ENCODE measurements at places on chromosomes 2 and 18.

- peaks cover 39% of the 10 kb centered on the region for H3K36me3 ChIP-seq
- H3K4me3 ChIP-seq: no peak overlapping the region
- DNase-seq: no peak
- H3K27me3 ChIP-seq: no peaks in the 10 kb centered on the region
- H3K27ac ChIP-seq: no peak overlapping the region
These were observed 39.5 kb upstream of the SCLY start for GRCh38 chr2:238021327-238021726.

DNA sequence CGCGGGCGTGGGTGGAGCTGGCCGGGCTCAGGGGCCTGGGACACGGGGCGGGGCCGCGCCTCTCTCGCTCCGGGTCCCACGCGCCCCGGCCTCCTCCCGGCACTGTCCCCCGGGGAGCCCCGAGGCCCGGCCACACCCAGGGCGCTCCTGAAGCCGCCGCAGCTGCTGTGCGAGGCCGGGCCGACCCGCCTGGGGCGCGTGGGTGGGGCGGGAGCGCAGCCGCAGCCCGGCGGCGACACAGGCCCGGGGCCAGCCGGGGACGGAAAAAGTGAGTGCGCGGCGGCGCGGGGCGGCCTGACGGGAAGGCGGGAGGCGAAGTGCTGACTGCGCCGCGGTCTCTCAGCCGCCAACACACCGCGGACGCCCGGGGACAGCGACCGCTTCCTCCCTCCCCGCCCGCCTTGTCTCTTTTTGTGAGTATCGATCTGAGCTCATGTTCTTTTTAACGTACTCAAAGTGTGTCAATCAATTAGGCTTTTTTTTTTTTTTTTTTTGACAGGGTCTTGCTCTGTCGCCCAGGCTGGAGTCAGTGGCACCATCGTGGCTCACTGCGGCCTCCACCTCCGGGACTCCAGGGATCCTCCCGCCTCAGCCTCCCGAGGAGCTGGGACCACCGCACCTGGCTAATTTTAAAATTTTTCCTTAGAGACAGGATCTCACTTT lies 14.5 kb downstream of the PDCD1 start:
- no peaks in the 10 kb centered on the region for H3K36me3 ChIP-seq
- H3K4me3 ChIP-seq: peak overlapping the region; percentile 66
- peak; percentile 83 for DNase-seq
- peaks cover 14% of the 10 kb centered on the region for H3K27me3 ChIP-seq

GRCh38 chr2:62404913-62405312 lies 101.1 kb downstream of the TMEM17 start:
- DNase-seq: no peak
- no peaks in the 10 kb centered on the region for H3K27me3 ChIP-seq
- H3K36me3 ChIP-seq: peaks cover 3% of the 10 kb centered on the region
- H3K4me3 ChIP-seq: no peak overlapping the region
- peaks cover 1% of the 10 kb centered on the region for H3K4me1 ChIP-seq

GRCh38 chr18:55996717-55997116 lies 408.7 kb upstream of the TCF4 start:
- no peaks in the 10 kb centered on the region for H3K36me3 ChIP-seq
- no peaks in the 10 kb centered on the region for H3K27me3 ChIP-seq
- DNase-seq: no peak
- H3K27ac ChIP-seq: no peak overlapping the region

GRCh38 chr18:79516441-79516931 lies 120.8 kb downstream of the NFATC1 start:
- H3K27ac ChIP-seq: peak overlapping the region; percentile 89
- peaks cover 12% of the 10 kb centered on the region for H3K36me3 ChIP-seq
- peaks cover 48% of the 10 kb centered on the region for H3K4me1 ChIP-seq
- peak overlapping the region; percentile 45 for H3K4me3 ChIP-seq

GRCh38 chr2:219698748-219699439 lies 71.5 kb downstream of the SLC4A3 start:
- H3K36me3 ChIP-seq: no peaks in the 10 kb centered on the region
- H3K4me1 ChIP-seq: no peaks in the 10 kb centered on the region
- H3K27ac ChIP-seq: no peak overlapping the region

- H3K27me3 ChIP-seq: no peaks in the 10 kb centered on the region
- no peak overlapping the region for H3K4me3 ChIP-seq
These were observed 1.0 kb upstream of the PPP4R3B start for GRCh38 chr2:55618275-55619055.

- no peak for DNase-seq
- H3K27ac ChIP-seq: no peak overlapping the region
- H3K4me3 ChIP-seq: no peak overlapping the region
These were observed 51.4 kb downstream of the TRAPPC12 start for GRCh38 chr2:3430740-3431490.

DNA sequence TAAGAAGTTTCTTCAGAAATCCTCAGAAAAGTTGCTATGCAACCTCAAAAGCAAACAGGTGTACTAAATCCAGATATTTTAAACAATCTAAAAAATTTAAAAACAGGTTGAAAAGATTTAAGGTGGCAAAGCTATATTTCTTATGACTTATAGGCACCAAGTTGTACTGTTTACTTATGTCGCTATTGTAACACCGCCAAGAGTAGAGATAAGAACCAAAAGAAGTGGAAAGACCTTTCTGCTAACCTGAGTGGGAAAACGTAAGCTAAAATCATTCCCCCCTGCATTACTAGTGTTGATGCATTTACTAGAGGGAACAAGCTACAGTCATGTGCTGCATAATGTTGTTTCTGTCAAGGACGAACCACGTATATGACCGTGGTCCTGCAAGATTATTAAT lies 83.1 kb downstream of the TRIP12 start:
- no peaks in the 10 kb centered on the region for H3K27me3 ChIP-seq
- no peak overlapping the region for H3K27ac ChIP-seq
- DNase-seq: no peak
- peaks cover 38% of the 10 kb centered on the region for H3K36me3 ChIP-seq

- no peaks in the 10 kb centered on the region for H3K27me3 ChIP-seq
- DNase-seq: no peak
- no peaks in the 10 kb centered on the region for H3K36me3 ChIP-seq
- H3K4me3 ChIP-seq: no peak overlapping the region
- H3K27ac ChIP-seq: no peak overlapping the region
These were observed 194.9 kb upstream of the KYNU start for GRCh38 chr2:142682528-142682927.

DNA sequence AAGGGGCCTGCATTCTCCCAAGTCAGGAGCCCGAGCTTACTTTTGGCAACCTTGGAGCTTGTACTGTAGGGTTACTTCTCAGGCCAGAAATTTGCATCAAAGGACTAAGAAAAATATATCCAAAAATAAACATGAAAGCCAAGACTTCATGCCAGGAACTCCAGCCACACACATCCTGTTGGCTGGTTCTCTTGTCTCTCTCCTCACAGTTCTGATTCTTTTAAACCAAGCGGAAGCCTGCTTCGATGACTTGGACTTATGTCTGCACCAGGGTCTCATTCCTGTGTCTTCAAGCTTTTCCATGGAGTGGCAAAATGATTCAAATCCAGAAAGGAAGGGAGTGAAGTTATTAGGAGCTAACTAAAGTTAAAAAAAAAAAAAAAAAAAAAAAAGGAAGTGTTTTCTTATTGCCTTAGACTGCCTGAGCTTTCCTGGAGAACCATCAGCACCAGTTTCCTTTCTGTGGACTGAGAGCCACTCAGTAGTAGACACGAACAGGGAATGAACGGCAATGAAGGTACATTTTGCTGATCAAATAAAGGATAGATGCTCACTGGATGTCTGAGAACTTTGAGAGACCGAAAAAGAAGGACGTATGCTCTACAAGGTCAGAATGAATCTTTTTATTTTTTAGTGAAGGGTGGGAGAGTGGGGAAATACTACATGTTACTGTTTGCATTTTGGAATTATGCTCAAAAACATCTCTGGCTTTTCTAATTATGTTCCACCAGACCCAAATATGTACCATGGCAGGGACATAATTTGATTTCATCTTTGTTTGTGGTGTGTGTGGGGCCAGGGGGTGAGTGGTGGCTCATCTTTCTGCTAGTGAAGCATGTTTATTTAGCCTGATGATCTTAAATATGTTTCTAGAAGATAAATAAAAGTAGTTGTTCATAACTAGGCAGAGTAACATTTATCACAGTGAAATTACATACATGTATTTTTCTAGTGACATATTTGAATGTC lies 86.0 kb downstream of the RAPGEF4 start:
- DNase-seq: no peak
- H3K4me1 ChIP-seq: no peaks in the 10 kb centered on the region
- H3K36me3 ChIP-seq: no peaks in the 10 kb centered on the region
- H3K27me3 ChIP-seq: peaks cover 8% of the 10 kb centered on the region
- no peak overlapping the region for H3K4me3 ChIP-seq

DNA sequence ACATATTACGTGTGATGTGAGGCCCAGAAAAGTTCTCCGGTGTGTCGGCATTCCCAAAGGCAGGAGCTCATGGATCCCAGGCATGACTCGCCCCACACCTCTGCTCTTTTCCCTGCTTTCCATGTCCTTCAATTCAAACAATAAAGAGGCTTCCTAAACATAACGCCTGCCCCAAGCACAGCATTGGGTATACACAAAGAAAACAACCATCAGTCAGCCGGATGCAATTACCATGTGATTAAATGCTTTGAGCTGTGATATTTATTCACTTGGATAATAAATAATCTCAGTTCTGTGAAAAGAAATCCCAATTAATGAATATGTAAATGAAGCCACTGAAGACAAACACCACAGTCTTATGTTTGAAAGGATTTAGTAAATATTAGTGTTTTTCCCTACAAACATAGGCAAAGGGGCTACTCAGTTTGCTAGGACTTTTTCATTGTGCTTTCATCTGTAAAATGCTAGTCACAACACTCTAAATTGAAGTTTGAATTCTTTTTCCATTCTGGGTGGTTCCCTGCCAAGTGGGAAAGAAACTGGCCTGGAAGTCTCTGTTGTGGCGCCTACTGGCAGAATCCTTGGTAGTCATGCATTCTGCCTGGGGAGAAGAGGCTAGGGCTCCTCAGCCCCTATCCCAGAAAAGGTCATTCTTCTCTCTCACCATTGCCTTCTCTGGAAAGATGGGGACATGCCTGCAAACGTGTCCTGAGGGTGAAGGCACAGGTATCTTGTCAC lies 144.7 kb downstream of the COL6A3 start:
- no peak overlapping the region for H3K27ac ChIP-seq
- H3K36me3 ChIP-seq: no peaks in the 10 kb centered on the region
- no peaks in the 10 kb centered on the region for H3K4me1 ChIP-seq
- no peak overlapping the region for H3K4me3 ChIP-seq

GRCh38 chr2:112723547-112723940 lies 2.7 kb downstream of the NT5DC4 start:
- no peak overlapping the region for H3K4me3 ChIP-seq
- no peaks in the 10 kb centered on the region for H3K36me3 ChIP-seq
- H3K27ac ChIP-seq: no peak overlapping the region

DNA sequence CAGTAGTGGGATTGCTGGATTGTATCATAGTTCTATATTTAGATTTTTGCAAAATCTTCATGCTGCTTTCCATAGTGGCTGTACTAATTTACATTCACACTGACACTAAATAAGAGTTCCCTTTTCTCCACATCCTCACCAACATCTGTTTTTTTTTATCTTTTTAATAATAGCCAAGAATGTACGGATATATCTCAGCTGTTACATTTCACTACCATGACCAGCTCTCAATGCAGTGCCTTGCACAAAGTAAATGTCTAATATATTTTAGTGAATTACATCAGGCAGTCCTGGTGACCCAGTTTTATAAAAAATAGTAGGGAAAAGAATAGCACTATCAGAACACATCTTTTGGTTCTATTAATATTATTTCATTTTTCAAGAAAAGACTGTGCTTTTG lies 161.8 kb downstream of the LNPK start:
- DNase-seq: no peak
- H3K4me3 ChIP-seq: no peak overlapping the region
- no peak overlapping the region for H3K27ac ChIP-seq
- H3K27me3 ChIP-seq: peaks cover 9% of the 10 kb centered on the region

DNA sequence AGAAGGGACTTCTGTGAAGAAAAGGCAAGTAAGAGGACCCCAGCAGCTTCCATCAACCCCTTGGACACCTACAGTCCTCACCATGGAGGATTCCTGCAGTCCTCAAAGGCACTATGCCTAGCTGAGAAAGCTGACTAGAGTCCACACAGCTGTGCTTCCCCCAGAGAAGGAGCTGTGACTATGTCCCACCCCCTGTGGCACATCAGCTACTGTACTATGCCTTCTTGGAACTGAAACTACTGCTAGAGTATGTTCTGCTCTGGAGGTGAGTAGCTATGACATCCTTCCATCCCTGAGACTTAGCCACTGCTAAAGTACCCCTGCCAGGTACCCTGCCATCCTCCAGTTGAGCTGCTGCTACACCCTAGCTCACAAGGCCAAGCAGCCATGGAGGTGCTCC lies 690.2 kb upstream of the CHAC2 start:
- H3K27ac ChIP-seq: no peak overlapping the region
- no peak overlapping the region for H3K4me3 ChIP-seq
- no peak for DNase-seq
- no peaks in the 10 kb centered on the region for H3K27me3 ChIP-seq
- no peaks in the 10 kb centered on the region for H3K36me3 ChIP-seq

- H3K4me1 ChIP-seq: no peaks in the 10 kb centered on the region
- no peak overlapping the region for H3K4me3 ChIP-seq
- DNase-seq: no peak
- peaks cover 15% of the 10 kb centered on the region for H3K27me3 ChIP-seq
- H3K36me3 ChIP-seq: no peaks in the 10 kb centered on the region
- H3K27ac ChIP-seq: no peak overlapping the region
These were observed 143.7 kb downstream of the MYO5B start for GRCh38 chr18:50051288-50051687.

- H3K27ac ChIP-seq: no peak overlapping the region
- no peak overlapping the region for H3K4me3 ChIP-seq
- DNase-seq: no peak
- no peaks in the 10 kb centered on the region for H3K27me3 ChIP-seq
- peaks cover 15% of the 10 kb centered on the region for H3K4me1 ChIP-seq
These were observed 38.9 kb downstream of the FASTKD2 start for GRCh38 chr2:206804326-206804725.

GRCh38 chr2:67880291-67880761 lies 182.5 kb downstream of the C1D start:
- peaks cover 4% of the 10 kb centered on the region for H3K27me3 ChIP-seq
- no peaks in the 10 kb centered on the region for H3K36me3 ChIP-seq
- H3K4me3 ChIP-seq: no peak overlapping the region
- no peak for DNase-seq
- no peaks in the 10 kb centered on the region for H3K4me1 ChIP-seq

DNA sequence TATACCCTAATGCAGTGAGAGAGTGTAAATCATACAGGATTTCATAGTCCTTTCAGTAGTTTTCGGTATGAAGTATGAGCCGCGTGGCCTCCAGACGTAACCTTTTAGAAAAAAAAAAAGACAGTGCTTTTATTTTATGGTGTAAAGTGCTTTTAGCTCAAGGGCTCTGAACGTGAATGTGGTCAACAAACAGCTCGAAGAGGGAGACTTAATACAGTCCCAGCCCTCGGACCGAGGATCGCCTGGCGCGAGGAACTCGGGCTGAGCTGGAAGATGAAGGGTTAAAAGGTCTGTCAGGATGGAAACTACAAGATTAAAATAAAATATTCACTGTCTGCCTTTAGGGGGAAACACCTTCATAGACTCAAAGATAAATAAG lies 4.0 kb upstream of the BCL11A start:
- H3K36me3 ChIP-seq: no peaks in the 10 kb centered on the region
- peaks cover 61% of the 10 kb centered on the region for H3K27me3 ChIP-seq
- no peak for DNase-seq
- H3K4me1 ChIP-seq: peaks cover 24% of the 10 kb centered on the region
- H3K27ac ChIP-seq: no peak overlapping the region
- peak overlapping the region; percentile 35 for H3K4me3 ChIP-seq
